ENCODE measurements at places on chromosomes 13 and 19.

DNA sequence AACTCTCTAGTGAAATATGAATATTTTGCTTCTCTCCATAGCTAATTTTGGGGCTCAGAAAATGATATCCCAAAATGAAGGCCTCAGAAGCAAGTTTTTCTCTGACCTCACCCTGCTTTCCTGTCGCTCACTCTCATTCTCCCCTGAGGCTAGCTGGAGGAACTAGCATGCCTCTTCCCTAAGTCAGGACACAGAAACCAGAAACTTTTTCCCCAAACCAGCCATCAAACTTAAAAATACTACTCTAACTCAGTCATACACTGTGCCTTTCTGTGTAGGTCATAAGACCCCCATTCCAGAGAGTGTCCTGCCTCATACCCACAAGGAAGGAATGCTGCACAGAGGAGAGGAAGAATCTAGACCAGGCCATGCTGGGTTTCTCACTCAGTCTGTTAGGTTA is 329.6 kb downstream of the PCDH20 start:
- DNase-seq = no peak

DNA sequence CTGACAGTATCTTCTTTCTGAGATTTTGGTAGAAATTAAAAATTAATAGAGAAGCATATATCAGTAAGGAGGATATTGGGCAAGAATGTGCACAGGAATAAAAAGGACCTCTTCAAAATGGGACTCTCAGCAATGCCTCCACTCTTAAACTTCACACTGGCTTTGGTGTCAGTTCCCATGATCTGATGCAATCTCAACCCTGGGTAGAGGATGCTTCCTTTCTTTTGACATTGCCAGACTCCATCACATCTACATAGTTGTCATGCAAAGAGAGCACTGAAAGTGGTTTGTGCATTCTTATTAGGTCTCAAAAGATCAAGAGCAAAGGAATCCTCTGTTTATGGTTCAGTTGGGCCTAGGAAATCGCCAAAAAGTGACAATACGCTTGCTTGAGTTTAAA is 26.3 kb downstream of the STARD13 start:
- DNase-seq = no peak

GRCh38 chr13:110684388-110685056 is 21.4 kb downstream of the CARS2 start:
- DNase-seq = no peak

GRCh38 chr19:10499550-10500246 is 3.5 kb downstream of the KEAP1 start:
- no peak for DNase-seq

- DNase-seq = no peak
Observed at GRCh38 chr19:46783670-46784069, 4.7 kb downstream of the SLC1A5 start.

GRCh38 chr13:31947105-31947504 is 84.5 kb upstream of the FRY start:
- DNase-seq = no peak

DNA sequence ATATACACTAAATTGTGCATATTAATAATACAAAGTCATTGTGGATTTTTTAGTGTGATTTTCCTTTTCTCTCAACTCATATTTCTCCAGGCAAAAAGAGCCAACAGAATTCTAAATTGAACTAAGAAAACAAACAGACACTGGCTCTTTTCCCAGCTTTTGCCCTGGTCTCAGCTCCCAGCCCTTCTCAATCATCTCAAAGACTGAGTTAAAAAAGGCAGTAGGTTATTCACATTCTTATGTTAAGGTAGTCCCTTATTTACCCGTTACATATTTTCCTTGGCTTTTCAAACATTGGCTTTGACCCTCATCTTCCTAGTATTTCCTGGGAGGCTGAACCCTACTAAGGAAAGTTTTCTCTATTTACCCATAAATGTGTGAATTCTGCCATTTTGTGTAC is 753.6 kb downstream of the LIG4 start:
- DNase-seq = no peak

- DNase-seq = no peak
Observed at GRCh38 chr13:102141625-102142472, 260.0 kb downstream of the FGF14 start.

- no peak for DNase-seq
Observed at GRCh38 chr13:37360556-37360955, 238.0 kb downstream of the POSTN start.

DNA sequence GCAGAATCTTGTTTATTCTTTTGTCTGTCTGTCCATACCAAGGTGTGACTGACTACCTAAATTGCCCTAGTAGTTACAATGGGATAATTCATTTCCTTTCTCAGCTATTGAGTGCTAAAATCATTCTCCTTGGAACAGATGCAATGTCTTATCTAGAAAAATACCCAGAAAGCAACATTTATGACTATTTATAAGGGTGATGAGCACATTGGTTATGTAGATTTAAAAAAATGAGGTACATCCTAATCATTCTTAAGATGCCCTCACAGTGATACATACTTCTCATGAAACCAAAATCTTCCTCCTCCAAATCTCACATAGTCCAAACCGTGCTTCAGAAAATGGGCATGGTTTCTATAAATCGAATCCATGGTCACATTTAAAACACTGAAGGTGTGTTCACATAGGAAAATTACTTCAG is 11.6 kb upstream of the UBE2L5 start:
- DNase-seq = no peak

GRCh38 chr19:9819596-9819909 is 674 bp upstream of the FBXL12 start:
- DNase-seq = no peak

DNA sequence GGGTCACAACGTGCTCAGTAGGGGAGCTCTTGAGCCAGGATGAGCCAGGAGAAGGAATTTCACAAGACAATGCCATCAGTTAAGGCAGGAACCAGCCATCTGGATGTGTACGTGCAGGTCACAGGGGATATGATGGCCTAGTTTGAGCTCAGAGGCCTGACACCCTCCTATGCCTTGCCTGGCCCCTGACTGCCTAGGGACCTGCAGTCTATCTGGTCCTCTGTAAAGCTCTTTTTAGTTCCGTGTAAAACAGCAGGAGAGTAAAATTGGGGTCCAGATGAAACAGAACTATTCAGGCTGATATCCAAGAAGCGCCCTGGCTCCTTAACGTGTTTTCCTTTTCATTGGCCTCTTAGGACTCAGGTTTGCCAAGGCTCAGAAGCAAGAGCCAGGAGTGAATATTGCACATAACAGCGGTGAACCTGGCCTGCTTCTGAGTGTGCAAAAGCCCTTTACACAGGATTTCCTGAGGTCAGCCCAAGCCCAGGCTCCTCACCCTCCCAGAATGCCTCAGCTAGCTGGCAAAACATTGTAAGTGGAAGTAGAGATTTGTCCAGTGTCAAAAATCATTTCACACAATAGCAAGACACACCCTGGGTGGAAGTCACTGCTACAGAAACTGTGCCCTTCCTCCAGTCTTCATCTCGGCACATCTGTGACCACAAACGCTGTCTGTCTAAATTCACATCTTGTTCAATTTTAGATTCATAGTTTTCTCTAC is 777.2 kb downstream of the UQCRFS1 start:
- DNase-seq = no peak

- peak; percentile 35 for DNase-seq
Observed at GRCh38 chr19:4914736-4915501, 5.6 kb downstream of the UHRF1 start.

DNA sequence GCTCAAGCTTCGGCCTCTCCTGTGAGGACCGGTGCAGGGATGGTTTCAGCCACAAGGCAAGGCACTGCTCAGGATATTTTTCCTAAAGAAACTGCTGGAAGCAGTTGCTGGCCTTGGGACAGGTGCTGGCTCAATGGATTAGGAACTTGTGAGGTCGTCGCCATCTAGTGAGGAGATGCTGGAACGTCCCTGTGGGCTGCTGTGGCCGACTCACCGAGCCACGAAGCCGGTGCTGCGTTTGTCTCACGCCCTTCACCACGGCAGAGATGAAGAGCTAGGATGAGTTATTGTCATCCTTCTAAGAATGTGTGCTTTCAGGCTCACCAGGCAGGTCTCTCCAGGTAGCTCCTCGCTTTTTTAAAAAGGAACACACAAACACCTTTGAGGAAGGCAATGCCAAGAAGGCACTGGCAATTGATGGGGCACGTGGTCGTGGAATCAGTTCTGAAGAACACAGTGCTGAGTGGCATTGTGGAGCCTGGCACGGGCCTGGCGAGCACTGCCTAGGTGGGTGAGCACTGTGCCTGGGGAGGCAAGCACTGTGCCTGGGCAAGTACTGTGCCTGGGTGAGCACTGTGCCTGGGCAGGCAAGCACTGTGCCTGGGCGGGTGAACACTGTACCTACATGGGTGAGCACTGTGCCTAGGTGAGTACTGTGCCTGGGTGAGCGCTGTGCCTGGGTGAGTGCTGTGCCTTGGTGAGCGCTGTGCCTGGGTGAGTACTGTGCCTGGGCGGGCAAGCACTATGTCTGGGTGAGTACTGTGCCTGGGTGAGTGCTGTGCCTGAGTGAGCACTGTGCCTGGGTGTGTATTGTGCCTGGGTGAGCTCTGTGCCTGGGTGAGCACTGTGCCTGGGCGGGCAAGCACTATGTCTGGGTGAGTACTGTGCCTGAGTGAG is 140.4 kb downstream of the TEX29 start:
- DNase-seq = no peak

GRCh38 chr19:46902402-46902766 is 41.6 kb downstream of the ARHGAP35 start:
- DNase-seq = no peak
